NCI-H146 (cell line): ENCODE measurements at places on chromosomes 7 and 10.

GRCh38 chr10:33655165-33655815 lies 320.8 kb upstream of the NRP1 start:
- no peak for DNase-seq

- no peak for DNase-seq
These were observed 132.8 kb downstream of the WNT2 start for GRCh38 chr7:117190104-117190503.

DNA sequence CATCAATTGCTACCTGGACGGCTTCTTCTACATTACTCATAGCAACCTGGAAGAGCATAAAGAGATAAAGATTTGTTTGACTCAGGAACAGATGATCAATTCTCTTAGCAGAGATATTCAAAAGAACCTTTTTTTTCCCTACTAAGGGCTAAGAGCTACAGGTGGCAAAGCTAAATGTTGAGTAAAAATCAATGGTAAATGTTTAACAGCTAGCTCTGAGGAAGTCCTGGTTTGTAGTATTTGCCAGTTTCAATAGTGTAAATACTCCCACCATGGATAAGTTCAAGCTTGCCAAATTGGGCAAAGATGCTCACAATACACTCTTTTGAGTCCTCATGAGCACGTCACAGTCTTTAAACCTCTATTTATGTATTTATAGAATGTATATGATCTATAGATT lies 64.0 kb downstream of the AKR1E2 start:
- no peak for DNase-seq

DNA sequence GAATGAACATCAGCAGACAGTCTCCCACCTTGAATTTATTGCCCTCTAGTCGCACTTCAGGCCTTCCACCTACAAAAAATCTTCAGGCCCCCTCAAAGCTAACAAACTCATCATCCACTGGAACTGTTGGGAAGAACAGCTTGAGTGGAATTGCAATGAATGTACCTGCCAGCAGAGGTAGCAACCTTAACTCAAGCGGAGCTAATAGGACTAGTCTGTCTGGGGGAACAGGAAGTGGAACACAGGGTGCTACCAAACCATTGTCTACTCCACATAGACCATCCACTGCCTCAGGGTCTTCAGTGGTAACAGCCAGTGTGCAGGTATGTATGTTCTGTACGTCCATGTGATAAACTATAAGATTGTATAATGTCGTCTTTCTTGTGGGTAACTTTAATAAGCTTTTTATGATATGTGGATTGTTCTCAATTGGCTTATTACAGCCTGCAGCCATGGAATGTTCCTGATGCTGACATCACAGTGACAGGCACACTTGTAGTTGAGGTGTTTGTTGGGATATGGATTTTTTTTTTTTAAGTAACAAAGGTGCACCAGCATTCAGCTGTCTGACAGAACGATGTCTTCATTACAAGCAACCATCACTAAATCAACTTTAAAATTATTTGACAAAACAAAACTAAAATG lies 53.3 kb downstream of the UBN2 start:
- DNase-seq: no peak

DNA sequence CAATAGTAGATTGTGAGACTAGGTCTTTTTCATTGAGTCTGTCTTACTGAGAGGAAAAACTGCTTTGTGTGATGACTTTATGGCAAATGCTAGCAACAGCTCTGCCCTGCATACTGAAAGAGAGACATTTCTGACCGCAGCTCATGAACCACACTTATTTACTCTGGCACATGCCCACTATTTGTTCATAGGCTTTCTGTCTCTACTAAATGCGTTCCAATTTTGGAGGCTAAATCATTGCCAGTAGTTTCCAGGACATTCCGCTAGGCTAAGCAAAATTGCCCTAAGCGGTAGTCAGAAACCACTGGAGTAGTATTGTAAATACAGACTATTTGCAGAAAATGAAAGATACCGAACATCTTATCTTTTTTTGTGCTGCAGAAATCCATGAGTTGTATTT lies 55.6 kb upstream of the DLX6 start:
- no peak for DNase-seq

DNA sequence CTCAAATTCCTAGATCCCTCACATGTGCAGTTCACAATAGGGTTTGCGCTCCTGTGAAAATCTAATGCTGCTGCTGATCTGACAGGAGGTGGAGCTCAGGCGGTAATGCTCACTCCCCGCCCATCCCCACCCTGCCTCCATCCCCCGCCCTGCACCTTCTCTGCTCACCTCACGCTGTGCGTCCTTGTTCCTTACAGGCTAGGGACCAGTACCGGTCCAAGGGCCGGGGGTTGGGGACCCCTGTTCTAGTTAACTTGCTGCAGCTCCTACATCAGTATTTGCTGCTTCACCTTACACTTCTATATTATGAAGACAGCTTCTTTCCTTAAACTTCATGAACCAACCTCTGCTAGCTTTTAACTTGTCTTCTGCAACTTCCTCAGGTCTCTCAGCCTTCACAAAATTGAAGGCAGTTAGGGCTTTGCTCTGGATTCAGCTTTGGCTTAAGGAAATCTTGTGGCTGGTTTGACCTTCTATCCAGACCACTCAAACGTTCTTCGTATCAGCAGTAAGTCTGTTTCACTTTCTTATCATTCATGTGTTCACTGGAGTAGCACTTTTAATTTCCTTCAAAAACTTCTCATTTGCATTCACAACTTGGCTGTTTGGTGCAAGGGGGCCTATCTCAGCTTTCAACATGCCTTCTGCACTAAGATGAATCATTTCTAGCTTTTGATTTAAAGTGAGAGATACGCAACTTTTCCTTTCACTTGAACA lies 1.7 kb upstream of the TNKS2 start:
- DNase-seq: peak; percentile 56

DNA sequence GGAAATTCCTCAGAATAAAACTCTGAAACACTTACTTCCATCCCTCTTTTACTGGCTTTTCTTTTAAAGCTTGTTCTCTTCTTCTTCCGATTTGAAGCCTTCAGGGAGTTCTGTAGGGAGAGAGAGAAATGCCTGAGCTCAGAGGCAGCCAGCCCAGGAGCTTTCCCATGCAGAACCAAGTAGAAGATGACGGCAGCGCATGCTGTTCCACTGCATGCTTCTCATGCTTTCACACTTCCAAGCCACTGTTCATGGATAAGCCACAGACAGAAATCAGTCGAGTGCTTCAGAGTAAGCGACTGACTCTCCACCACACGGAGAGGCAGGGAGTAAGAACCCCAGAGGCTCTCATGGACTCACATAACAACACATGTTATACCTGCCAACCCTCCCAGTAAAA lies 237.3 kb downstream of the DGKI start:
- no peak for DNase-seq

DNA sequence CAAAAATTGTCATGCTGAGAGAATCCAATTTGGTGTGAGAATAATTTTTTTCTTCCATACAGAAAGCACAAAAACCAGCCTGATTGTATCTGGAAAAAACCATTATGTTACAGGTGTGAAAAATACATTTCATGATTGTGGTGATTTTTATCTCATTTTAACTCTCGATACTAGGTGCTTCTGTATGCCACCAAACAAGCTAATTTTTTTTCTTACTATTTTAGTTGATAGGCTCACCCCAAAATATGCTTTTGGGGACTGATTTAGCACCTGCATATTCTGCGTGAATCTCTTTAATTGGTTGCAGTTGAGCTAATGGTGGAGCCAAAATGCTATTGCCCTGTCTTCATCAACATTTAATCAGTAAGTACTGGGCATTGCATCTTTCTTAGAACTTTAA lies 1.9 kb downstream of the DMTF1 start:
- DNase-seq: no peak

GRCh38 chr10:130495891-130496636 lies 359.9 kb downstream of the GLRX3 start:
- no peak for DNase-seq

DNA sequence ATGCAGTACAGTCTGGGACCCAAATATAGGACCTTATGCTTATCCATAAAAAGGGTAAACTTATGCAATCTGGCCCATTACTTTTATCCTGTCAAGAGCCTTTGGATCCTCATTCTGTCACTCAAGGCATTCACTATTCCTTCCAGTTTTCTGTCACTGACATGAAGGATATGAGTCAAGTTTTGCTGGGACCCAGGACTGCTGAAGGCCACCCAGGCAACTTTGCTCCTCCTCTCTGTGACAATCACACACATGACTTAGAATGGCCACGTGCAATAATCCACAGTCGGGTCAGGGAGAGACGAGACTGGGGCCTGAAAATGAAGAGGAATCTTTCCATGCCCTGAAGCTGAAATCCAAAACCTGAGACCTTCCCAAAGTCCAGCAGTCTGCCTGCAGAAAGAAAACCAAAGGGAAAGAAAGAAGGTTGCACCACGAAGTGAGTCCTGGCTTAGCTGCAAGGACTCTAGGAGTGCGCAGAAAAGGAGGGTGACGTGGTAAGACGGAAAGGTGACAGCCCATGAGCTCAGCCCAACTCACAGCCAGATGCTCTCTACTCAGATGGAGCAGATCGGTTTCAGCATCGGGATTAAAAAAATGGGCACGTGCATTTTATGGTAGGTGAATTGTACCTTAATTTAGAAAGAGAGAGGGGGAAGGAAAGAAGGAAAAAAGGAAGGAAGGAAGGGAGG lies 67.2 kb downstream of the VOPP1 start:
- DNase-seq: no peak

DNA sequence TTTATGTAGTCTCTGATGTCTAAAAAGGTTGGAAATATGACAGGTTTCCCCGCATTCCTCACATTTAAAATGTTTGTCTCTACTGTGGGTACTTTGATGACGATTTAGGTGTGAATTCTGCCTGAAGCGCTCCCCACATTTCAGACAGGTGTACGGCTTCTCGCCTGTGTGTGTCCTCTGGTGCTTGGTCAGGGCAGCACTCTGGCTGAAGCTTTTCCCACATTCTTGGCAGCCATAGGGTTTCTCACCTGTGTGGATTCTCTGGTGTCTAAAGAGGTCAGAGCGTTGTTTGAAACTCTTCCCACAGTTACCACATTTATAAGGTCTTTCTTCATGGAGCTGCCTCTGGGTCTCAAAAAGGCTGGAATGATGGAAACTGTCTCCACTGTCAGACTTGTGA lies 6.3 kb downstream of the ZNF394 start:
- no peak for DNase-seq

DNA sequence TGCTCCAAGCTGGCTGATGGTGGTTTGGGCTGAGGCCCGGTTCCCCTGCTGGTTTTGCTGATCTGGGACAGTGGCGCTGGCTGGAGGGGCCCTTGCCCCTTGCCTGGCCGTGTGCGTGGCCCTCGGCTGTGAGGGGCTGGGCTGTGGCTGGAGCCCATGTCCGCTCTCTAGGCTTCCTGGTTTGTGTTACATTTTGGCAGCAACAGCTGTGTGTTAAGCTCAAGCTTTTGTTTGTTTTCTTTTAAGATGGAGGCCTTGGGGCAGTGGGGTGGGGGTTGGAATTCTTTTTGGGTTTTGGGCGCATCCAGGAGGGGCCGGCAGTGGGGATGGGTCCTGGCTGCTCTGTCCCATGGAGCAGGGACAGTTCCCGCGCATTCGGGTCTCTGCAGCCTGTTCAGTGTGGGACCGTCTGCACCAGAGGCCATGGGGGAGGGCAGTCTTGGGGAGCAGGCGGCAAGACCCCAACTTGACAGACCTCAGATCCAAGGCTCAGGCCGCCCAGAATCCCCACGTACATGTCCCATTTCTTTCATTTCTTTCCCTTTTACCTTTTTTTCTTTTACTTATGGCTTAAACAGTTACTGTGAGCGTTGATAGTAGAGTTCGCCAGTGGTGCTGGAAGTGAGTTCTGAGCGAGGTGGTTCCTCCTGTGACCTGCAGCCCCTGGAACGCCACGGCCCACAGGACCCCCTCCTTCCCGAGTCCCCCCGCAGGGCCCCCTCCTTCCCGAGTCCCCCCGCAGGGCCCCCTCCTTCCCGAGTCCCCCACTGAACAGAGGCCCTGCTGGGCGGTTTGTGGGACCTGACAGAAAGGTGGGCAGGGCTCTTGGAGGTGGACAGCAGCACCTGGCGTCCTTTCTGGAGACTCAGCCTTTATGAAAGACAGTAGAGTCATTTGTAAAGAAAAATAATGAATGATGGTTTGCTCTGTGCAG lies 75.3 kb downstream of the INPP5A start:
- DNase-seq: no peak

GRCh38 chr10:120944586-120945125 lies 93.5 kb downstream of the WDR11 start:
- no peak for DNase-seq

- no peak for DNase-seq
These were observed 158.0 kb downstream of the WDR37 start for GRCh38 chr10:1214071-1214675.

GRCh38 chr7:30659312-30659711 lies 22.9 kb downstream of the CRHR2 start:
- DNase-seq: peak; percentile 49

DNA sequence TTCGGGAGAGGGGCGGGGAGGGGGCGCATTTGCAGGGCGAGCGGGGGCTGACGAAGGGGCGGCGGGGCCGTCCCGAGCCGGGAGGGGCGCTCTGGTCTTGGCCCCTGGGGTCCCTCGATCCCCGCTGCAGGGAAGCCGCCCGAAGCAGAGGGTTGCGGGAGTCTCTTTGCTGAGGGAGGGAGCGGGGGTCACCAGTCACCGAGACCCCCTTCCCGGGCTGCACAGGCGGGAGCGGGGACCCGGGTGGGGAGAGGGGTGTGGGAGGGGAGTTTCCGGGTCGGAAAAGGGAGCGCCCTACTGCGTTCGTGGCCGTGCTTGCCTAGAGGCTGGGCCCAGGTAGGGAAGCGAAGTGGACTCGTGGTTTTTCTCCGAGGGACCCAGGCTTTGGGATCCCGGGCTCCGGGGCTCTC lies 422 bp downstream of the AP1S1 start:
- DNase-seq: peak; percentile 35

- DNase-seq: no peak
These were observed 23.0 kb downstream of the SMURF1 start for GRCh38 chr7:99120916-99121315.

DNA sequence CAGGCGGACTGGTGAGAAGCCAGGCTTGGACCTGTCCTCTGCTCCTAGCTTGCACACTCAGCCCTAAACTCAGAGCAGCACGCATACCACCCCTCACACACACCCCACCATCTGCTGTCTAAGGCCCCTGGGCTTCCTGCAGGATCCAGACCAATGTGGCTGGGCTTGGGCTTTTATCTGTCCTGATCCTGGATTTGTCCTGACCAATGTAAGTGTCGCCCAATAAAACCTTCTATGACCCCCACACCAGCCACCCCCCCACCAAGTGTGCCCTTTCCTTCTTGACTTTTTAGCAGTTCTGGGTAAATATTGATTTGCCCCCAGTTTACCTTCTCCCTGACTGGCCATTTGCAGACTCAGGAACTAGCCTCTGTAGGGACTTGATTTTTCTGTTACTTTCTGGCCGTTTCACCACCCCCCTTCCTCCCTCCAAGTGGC lies 1.7 kb upstream of the HOXA13 start:
- no peak for DNase-seq

DNA sequence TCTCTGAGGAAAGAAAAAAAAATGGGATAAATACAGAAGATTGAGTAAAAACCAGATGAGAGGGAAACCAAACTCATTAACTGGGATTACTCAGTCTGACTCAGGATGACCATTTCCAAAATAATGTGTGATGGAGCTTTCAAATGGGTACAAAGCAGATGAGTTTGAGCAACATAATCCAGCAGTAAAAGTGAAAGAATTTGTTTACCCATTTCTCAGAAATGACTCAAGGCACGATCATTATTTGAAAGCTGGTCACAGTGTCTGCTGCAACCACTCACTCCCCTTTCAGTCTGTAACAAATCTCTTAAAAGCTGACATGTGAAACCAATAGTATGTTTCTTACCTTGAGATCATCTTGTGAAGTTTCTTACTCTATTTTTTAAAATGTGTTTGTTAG lies 104.7 kb upstream of the KLF14 start:
- no peak for DNase-seq

- no peak for DNase-seq
These were observed 60.5 kb downstream of the NHLRC2 start for GRCh38 chr10:113914956-113915355.
